ENCODE measurements at places on chromosomes 5 and 9.

- DNase-seq = no peak
Observed at GRCh38 chr5:166992874-166993722, 1298.3 kb upstream of the WWC1 start.

DNA sequence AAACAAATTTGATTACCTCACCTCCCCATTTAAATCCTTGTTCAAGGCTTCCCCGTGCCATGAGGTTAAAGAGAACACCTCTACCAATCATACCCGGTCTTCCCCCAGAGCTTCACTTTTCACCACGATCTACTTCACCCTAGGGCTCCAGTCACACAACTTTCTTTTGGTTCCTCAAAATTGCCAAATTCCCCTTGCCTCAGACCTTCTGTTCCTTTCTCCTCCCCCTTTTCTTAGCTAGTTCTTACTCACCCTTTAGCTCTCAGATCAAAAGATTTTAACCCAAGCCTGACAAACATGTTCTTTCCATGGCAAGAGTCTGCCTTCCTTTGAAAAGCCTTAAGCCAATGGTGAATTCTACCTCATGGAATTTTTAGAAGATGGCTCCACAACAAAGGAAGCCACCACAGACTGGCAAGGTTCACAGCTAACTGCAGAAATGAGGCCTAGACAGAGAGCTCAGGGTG, 56.7 kb downstream of the MAPKAP1 start:
- no peak for DNase-seq

DNA sequence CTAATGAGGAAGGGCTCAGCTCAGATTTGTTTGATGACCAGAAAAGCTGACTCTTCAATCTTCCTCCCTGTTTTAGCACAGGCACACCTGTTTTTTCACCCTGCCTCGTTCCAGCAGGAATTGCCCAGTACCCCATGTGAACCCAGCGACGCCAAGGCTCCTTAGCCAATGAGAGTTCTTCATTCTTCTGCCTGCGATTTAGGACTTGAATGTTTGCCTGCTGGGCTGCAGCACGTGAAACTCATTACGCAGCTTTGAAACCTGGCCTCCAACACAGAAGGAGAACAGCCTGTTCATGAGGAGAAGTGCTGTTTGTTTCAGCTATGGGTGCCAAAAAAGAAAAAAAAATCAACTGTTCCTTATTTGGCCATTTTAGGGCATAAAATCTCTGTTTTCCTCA, 315.5 kb downstream of the TRPM3 start:
- no peak for DNase-seq

GRCh38 chr5:108339220-108339619, 42.7 kb downstream of the FBXL17 start:
- DNase-seq = no peak

DNA sequence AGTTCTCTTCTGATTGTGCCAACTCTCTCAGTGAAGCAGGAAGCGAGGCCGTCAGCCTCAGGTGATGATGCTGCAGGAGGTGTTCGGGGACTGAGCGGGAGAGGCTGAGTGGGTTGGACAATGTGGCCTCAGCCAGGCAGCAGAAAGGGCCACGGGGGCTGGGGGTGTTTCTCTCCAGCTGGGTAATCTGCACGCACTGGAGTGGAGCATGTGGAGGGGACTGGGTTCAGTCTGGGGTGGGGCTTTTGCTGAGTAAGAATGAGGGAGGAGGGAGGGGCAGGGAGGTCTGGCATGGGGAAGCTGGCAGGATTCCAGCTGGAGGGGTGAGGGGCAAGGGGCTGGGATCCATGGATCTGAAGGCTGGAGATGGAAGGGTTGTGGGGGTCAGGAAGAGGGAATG, 60.8 kb upstream of the PHYKPL start:
- DNase-seq = no peak

DNA sequence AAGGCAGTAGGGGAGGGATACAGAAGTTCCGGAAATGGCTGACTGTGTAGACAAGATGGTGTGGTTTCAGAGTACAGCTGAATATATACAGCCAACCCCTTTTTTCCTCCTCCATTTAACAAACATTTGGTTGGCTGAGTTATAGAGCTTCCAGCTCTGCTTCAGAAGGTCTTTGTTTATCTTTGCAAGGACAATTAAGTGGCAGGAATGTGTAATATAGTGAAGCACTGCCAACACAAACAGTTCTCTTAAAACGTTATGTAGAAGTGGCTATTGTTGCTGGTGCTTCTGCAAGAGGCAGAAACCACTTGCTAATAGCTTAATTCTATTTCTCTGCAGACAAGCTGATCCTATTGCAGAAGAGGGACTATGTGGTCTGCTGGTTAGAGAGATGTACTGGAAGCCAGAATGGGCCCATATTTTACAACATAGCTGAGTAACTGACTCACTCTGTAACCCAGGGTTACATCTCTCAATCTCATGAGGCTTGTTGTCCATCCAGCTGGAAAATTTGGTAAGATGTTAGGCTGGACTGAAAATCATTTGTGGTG, 62.7 kb upstream of the OSMR start:
- DNase-seq = no peak

DNA sequence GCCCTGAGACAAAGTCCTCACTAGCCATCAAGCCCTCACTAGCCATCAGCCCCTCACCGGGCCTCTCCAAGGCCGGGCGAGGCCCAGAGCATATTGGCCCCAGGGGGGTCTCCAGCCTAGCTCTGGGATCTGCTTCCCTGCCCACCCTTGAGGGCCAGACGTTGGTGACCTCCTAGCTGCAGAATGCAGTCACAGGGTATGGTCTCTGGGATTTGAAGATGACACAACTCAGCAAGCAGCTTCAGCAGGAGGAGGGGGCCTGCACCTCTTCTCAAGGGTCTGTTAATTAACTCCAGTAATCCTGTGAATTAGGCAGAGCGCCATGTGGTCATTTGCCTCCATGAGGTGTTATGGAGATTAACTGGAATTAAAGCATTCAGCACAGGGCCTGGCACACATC, 116.9 kb upstream of the SPOCK1 start:
- no peak for DNase-seq

DNA sequence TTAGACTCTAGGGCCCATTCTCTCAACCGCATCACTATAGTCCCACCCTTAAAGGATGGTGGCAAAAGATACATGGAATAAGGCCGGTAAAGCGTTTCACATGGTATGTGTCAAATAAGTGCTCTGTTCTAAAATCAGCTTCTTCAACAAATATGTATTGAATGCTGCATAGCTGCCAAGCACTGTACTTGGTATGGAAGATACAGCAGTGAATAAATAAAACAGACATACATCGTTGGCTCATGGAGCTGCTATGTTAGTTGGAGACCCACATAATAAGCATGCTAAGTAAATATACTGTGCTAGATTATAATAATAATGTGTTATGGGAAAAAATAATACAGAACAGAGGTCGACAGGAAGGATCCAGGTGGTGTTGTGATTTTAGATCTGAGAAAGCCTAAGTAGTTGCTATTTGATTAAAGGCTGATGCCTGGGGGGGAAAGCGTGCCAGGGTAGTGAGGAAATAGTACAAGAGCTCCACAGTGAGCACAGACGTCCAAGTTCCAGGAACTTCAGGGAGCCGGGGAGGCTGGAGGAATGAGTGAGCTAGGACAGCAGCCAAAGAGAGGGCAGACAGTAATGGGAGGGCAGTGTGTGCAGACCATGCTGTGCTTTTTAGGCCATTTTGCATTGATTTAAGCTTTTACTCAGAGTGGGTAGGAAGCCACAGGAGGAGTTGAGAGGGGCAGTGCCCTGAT, 93.7 kb downstream of the JAKMIP2 start:
- no peak for DNase-seq

- no peak for DNase-seq
Observed at GRCh38 chr5:15968993-15969392, 210.6 kb downstream of the MARCHF11 start.

DNA sequence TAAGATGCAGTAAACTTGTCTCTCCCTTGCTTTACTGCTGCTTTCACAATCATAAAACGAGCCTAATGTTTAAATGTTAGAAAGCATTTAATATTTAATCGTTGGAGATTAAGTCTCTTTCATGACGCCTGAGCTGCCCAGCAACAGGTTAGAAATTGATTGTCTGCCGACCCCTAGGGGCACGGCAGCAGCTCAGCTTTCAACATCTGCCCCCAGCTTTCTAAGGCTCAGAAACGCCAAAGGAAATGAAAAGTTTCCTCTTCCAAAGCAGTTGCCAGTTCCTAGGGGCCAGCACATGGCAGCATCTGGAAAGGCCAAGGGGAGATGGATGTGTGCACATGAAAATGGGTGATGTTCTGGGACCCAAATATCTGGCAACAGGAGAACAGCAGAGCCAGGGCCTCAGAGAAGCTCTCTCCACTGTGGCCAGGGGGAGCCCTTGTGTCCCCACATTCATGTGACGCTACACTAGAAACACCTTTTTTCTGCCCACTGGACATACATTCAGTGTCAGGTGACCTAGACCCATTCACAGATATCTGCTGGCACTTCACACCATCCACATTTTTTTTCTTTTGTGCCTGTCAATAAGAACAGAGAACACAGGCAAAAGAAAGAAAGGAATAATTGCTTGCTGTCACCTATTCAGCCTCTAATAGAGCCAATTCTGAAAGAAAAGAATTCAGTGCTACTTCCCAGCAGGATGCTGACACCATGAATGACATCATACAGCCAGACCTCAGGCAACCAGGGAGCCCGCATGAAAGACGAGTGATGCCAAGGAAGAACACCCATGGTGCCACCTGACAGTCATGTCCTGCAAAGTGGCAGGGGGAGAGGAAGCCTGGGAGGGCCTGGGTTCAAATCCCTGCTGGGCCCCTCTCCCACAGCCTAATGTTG, 205.0 kb upstream of the TAS2R1 start:
- DNase-seq = no peak

DNA sequence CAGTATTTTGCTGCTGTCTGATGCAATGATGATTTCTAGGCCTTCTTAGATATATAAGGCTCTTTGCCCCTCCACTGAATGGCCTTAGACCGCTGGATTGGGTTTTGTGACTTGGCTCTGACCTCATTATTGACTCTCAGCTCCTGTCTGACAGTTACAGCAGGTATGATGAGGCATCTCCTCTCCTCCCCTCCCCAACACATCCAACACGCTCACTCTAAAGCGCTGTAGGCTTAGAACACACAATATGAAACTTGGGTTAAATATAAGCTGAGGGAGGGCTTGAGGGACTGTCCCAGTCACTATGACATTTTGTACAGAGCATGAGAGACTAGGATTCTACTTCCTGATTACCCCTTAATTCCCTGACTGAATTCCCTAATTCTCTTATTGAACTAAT, 18.8 kb upstream of the CER1 start:
- no peak for DNase-seq

DNA sequence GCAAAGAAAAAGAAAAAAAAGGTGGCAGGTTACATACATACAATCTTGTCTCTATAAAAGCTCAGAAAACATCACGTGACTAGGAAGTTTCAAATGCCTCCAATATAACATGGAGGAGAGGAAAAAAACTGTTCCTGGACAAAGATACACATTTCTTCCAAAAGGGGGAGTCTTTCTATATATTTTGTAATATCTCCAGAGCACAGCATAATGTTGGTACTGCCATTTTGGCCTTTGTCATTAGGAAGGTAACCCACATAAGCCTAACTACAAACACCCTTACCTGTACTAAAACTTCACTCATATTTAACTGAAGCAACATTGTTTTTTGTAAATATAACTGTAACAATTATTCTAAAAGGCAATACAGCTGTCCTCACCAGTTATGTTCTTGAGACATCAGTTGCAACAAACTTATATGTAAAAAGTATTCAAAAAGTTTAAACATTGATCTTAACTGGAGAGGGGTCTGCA, 1.2 kb upstream of the BTF3 start:
- no peak for DNase-seq
